ENCODE measurements at places on chromosomes 4 and X.

DNA sequence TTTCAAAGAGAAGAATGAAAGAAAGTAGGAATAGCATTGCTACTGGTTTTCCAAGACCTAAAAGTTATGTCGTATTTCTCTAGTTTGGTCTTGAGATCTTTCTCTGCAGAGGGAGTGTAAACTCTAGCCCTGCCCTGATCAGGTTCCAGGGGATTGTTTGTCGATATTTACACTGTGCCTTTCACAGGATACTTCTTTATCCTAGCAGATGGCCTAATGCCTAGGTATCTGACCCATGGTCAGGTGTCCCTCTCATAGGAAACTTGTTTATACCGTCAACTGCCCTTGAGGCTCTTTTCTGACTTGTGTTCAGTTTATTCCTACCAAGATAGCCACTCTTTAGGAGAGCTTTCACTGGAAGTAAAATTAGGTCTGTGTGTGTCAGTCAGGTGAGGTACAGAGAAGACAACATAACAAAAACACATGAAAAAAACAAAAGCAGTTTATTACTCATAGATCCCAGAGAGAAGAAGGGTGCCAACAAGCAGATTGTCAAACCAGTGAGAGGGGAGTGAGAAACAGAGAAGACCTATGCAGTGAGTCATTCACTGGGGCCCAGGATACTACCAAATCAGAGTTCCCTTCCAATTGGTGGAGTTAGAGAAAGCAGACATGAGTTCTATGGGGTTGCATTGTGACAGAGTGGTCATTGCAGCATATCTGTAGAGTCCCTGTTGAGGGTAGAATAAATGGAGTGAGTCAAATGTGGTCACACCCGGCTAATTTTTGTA is 40.6 kb upstream of the THOC2 start:
- DNase-seq: no peak

GRCh38 chr4:77196866-77197265 is 39.9 kb downstream of the CCNG2 start:
- DNase-seq: no peak

GRCh38 chr4:42871671-42872290 is 20.7 kb upstream of the GRXCR1 start:
- DNase-seq: no peak

DNA sequence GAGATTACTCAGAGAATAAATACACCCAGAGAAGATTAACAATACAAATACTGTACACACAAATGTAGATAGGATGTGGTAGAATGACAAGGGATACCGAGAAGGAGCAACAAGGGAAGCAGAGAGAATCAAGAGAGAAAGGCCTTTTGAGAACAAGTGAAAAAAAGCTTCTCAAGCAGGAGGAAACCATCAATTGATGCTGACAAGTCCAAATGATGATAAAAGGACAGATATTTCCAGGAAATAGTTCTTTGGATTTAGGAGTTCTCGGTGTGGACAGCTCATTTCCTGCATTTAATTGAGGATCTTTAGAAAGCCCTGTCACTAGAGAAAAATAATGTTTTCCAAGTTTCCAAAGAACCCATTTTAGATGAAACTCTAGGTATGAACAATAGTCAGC is 48.1 kb downstream of the NPY5R start:
- no peak for DNase-seq

- DNase-seq: no peak
Observed at GRCh38 chrX:40684092-40684491, 36.7 kb upstream of the CXorf38 start.

DNA sequence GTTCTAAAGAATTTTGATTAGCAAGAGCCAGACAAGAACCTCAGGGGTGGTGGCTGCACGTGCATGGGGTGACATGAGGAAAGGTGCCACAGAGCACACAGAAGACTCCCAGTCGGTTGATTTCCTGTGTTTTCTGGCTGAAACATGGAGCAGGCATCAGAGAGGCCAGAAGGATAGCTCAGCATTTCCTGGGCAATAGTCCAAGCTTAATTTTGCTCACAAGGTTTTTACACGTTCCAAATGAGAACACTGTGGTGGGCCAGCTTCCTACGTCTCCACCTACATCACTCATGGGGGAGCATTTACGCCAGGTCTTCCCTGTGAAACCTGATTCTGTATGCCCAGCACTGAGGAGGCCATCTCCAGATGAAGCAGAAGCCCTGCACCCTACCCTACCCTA is 212.5 kb upstream of the CLNK start:
- DNase-seq: no peak

GRCh38 chr4:155762334-155762733 is 3.5 kb downstream of the GUCY1B1 start:
- DNase-seq: no peak

DNA sequence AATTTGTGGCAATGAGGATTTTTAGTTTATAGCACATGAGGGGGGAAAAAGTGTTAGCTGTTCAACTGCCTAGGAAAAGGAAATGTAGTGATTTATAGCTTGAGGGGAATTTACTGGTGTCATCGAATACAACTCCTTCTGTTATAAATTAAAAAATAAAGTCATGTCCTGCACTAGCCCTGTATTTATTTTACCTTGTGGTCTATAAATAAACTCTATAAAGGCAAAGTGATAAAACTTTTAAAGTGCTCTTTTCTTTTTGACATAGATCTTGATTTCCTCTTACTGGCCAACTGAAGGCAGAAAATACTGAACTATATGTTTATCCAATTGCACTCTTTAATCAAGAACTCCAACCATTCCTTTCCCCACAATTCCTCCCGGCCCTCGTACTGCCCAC is 672.1 kb upstream of the SLIT2 start:
- DNase-seq: no peak

DNA sequence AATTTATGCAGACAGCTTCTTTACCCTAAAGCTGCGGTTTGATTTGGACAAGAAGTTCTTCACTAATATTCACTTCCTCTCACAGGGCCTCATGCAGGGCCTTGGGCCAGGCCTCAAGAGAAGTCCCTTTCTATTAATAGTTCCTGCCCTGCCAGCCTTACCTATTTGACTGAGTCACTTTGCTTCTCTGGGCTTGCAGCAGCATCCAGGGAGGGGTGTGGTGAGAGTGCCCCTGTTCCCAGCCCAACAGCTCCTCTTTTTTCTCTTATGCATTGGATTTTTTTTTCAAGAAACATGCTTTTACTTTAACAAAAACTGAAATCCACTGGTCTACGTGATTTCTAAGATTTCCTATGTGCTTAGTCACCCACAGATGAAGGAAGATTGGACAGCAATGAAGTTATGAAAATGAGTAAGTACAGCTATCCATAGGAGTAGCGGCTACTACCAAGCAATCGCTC is 26.7 kb downstream of the FAM156B start:
- no peak for DNase-seq

- DNase-seq: no peak
Observed at GRCh38 chr4:10577018-10577417, 107.5 kb downstream of the CLNK start.

- DNase-seq: no peak
Observed at GRCh38 chr4:35503435-35503834, 740.9 kb downstream of the ARAP2 start.

DNA sequence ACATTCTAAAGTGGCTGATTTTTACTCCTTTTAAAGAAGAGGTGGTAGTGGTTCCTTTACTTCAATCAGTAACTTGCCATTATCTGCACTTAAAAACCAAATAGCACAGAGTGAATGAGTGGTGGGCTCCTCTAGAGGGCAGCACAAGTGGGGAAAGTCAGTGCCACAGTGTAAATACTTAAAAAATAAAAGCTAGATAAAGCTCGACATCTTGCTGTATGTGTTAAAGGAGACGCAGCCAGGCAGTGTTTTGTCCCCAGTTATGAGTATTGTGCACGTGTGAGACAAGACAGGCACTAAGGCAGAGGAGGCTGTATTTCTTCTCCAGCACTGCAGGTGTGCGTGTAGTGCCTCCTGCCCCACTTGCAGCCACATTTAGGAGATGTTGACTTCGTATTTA is 24.6 kb downstream of the NAP1L5 start:
- DNase-seq: no peak

DNA sequence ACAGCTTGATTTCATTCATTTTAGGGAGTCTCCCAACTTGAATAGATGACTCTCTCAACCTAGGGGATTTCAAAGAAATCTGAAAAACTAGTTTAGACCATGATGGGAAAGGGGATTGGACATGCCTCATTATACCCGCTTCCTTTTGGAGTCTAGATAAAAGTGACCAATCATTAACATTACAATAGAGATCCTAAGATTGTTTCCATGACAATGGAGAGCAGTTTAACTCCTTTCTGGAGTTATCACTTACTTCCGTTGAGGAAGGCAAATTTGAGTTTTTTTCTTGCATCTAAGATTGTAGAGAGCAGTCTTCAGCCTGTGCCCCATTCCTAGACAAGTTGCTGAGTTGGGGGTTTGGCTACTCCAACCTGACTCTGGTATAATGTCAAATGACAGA is 11.4 kb upstream of the IL15 start:
- DNase-seq: no peak

DNA sequence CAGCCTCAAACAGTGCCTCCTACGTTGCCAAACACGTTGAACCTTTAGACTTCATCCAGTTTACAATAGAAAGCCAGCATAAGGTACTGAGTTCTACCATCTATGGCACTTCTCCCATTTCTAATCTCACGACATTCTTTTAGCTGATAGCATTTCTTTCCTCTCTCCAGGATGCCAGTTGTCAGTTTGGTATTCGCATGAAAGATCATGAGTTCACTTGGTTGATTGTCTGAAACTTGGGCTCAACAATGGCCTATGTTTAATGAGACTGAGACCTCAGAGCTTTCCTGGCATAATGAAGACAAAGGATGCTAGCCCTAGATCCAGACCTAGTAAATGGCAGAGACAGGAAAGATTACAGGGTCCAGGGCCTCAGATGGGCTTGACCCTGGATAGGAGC is 69.2 kb upstream of the SPRY1 start:
- no peak for DNase-seq

- no peak for DNase-seq
Observed at GRCh38 chr4:13344216-13344615, 139.9 kb downstream of the RAB28 start.

GRCh38 chrX:3403748-3404147 is 57.3 kb upstream of the MXRA5 start:
- DNase-seq: no peak

DNA sequence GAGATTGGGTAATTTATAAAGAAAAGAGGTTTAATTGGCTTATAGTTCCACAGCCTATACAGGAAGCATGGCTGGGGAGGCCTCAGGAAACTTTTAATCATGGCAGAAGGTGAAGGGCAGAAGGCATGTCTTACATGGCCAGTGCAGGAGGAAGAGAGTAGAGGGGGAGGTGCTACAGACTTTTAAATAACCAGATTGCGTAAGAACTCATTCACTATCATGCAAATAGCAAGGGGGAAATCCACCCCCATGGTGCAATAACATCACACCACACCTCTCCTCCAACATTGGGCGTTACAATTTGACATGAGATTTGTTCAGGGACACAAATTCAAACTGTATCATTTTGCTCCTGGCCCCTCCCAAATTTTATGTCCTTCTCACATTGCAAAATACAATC is 353.8 kb upstream of the PABPC5 start:
- DNase-seq: no peak

DNA sequence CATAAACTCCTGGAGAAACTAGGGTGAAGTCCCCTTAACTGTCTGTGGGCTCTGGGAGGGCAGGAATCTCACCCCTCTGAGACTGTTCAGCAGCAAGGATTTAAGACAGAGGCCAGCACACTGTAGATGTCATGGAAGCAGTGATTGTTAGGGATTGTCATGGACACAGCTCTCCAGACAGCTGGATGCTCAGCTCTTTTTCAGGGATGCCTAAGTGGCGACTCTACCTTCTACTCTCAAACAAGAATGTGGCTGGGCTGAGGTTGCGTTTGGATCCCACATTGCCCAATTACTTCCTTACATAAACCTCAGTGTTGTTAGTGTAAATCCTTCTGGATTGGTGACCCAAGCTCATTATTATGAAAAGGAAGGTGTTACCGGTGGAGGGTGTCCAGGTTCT is 291.9 kb upstream of the VCX3A start:
- no peak for DNase-seq

DNA sequence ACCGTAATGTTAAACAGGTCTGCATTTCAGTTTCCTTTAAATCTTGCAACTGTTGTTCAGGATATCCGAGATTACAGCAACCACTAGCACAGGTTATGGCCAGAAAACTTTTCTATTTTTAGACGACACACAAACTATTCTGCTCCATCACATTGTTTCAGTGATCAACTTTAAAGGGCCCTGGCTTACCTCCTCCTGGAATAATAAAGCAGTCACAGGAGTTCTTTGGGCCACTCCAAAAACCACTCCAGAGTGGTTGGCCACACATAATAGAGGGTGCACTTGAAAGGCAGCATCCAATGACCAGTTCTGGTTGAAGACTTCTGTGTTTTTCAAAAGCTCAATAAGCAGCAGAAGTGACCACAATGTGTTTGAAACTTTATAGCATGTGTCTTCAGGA is 118.9 kb downstream of the RAB28 start:
- DNase-seq: peak; percentile 11

DNA sequence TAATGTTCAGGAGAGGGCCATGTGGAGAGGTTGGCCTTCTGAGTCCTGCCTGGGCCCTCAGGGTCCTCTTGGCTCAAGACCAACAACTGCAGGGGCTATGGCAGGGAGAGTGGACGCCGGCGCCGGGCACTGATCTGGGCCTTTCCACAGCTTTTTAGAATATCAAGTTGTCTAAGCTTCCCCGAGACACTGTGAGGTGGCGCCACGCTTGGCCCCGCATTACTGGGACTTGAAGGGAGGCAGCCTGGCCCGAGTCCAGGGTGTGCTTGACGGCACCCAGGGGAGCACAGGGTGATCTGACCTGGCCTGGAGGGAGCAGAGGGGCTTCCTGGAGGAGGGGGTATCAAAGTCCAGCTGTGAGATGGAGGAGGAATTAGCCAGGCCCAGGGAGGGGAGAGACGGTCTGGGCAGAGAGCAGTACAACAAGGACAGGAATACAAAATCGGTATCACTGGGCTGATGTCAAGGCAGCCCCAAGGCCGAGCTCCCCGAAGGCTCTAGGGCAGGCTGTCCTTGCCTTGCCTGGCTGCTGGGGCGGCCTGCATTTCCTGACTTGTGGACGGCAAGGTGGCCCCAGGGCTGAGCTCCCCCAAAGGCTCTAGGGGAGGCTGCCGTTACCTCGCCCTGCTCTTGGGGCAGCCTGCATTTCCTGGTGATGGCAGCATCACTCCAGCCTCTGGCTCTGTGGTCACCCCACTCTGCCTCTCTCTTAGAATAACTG is 28.1 kb downstream of the ABLIM2 start:
- no peak for DNase-seq

DNA sequence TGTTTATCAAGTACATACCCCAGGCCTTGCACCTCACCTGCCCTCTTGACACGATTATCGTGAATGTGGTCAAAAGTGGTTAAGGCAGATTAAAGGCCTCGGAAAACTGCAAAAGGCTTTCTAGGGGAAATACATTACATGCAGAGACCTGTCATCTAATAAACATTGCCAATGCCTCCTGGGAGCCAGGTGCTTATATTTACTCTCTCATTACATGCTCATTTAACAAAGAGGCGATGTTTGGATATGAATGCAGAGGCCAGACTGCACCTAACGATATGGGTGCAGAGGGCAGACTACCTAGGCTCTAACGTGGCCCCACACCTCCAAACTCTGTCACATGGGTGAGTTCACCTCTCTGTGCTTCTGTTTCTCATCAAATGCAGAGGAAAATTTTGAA is 14.5 kb downstream of the CRMP1 start:
- no peak for DNase-seq

GRCh38 chr4:158995965-158996364 is 106.9 kb upstream of the RAPGEF2 start:
- no peak for DNase-seq
